ENCODE measurements at places on chromosomes 6 and 20.
A peak's percentile ranks its signal among the peaks of the same experiment; 100 is the strongest.

DNA sequence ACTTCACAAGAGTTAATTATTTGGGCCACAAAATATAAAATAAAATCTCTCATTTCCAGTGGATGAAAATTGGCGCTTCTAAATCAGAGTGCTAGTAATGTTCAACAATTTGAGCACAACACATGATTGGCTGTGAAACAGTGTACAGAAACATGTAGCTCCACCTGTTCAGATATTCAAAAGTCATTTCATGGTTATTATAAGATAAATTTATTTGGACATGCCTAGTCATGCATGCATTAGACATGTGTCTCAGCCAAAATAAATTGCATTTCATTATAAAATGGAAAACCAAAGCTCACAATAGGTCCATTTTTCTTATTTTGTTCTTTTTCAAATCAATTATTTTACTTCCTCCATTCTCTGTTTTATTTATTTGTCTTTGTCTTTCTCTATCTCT lies 374.8 kb downstream of the LMBRD1 start:
- DNase-seq: no peak

DNA sequence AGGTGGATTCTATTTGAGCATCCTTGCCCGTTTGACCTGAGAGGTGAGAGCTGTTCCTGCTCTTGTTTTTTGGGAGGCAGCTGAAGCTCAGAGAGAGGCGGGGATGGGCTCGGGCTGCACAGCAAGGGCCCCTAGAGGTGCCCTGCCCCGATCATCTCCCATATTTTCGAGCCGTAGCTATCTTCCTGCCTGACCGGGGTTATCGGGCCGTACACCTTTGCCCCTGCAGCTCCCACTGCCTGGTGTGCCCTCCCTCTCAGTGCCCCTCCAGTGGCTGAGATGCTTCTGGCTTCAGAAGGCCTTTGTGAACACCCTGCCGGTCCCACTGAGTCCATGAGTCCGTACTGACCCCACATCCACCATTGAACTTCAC lies 6.7 kb downstream of the SRC start:
- no peak for DNase-seq

- no peak for DNase-seq
Measured at GRCh38 chr6:33375143-33375671, 16.4 kb upstream of the KIFC1 start.

GRCh38 chr6:20404641-20405032 lies 3.0 kb downstream of the E2F3 start:
- DNase-seq: no peak

GRCh38 chr6:84498905-84499304 lies 265.5 kb downstream of the TBX18 start:
- no peak for DNase-seq

GRCh38 chr6:131761060-131761761 lies 46.6 kb upstream of the ENPP1 start:
- DNase-seq: no peak

DNA sequence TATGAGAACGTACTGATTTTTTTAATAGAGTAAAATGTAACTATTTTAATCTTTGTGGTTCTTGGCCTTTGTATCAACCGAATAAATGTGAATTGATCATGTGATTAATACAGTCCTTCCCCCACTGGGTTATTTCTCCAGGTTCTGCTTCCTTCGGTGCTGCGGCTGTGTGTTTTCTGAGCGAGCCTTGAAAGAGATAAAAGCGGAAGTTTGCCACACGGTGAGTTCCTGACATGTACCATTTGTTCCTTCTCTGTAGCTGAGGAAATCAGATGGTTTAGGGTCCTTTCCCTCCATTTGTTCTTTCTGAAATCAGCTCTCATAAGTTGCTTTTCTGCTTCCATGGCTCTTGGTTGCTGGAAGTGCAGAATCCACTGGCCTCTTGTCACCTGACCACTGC lies 15.5 kb downstream of the RTF2 start:
- no peak for DNase-seq

- DNase-seq: no peak
Measured at GRCh38 chr6:116518621-116519368, 7.4 kb downstream of the CALHM5 start.

DNA sequence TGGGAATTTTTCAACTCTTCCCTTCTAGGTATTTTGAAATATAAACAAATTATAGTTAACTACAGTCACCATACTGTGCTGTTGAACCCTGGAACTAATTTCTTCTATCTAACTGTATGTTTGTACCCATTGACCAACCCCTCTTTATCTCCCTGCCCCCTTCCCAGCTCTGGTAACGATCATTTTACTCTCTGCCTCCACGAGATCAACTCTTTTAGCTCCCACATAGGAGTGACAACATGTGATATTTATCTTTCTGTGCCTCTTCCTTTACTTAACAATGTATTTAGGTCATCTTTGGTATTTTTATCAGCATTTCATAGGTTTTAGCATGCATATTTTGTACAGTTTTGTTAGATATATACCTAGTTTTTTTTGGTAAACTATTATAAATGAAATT lies 45.9 kb downstream of the ASXL1 start:
- DNase-seq: no peak

DNA sequence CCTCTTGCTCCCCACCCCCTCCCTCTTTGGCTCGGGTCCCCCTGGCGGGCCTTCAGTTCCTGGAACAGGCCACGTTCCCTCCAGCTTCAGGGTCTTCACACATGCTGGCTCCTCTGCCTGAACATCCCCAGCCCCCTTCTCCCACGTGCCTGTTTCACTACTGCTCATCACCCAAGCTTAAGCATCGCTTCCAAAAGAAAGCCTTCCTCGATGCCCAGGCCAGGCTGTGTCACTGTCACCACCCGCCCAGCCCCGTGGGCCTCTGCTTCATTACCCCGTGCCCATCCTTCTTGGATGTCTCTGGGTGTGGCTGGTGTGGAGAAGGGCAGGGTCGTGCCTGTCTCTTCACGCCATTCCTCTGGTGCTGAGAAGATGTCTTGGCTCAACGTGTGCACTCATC lies 2.8 kb downstream of the DLGAP4 start:
- no peak for DNase-seq

GRCh38 chr6:148179786-148180185 lies 162.9 kb upstream of the SASH1 start:
- DNase-seq: no peak

DNA sequence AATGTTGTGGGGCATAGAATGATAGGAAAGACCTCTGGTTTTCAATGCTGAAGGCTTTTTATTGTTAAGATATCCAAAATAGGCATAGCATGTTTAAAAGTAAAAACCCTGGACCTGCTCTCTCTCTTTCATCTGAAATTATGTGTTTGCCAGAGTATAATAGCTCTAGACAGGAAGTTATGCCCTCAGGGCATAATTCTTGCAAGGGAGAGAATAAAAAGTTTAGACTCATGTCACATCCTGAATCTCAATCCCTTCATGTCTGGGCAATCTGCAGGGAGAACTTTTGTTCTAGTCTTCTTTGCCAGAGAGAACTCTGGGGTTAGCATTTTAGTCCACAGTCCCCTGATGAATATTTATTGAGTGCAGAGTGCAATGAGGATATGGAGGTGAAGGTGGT lies 297.3 kb upstream of the FLRT3 start:
- no peak for DNase-seq

DNA sequence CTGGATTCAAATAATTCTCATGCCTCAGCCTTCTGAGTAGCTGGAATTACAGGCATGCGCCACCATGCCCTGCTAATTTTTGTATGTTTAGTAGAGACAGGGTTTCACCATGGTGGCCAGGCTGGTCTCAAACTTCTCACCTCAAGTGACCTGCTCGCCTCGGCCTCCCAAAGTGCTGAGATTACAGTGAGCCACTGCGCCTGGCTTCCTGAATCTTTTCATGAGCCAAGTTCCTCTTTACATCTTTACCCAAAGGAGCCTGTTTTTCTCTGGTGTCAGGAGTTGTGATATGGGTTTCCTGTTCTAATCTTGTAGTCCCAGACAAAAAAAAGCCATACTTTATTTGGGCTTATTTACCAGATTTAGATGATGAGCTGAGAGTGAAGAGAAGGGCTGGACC lies 34.4 kb downstream of the PCNA start:
- no peak for DNase-seq

- DNase-seq: no peak
Measured at GRCh38 chr20:8435285-8436035, 303.4 kb downstream of the PLCB1 start.

DNA sequence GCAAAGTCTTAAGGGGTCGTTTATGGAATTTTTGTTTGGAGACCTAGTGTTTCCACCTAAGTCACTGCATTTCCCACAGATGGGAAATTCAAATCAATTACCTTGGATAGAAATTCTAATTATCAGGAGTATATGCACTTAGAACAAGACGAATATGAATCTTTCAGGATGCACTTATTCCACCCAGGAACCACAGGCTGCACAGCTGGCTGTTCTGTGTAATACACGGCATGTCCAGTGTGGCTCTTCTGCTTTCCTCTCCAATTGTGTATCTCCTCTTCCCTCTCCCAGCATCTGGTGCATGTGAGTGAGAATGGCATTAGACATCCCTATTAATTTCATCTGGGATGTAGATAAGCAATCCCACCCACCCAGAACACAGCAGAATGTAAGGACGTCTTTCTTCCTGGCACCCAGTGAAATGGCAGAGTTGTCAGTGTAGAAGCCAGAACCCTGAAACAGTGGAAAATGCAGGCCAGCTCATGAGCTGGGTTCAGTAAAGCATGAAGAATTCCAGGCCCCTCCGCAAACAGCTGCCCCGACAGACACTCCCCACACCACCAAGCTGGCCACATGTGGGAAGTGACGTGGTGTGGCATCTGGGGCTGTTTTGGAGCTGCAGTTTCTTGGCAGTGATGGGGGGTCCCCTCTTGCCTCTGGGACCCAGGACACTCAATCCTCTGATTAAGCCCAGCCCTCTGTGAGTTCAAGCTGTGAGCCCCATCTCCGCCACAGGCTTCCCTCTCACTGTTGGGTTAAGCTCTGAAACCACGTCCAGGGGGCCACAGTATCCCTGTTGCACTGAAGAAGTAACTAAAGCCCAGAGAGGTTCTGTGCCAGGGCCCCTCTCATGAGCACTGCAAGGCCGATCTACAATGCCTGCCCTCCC lies 180.1 kb upstream of the CST7 start:
- DNase-seq: no peak

DNA sequence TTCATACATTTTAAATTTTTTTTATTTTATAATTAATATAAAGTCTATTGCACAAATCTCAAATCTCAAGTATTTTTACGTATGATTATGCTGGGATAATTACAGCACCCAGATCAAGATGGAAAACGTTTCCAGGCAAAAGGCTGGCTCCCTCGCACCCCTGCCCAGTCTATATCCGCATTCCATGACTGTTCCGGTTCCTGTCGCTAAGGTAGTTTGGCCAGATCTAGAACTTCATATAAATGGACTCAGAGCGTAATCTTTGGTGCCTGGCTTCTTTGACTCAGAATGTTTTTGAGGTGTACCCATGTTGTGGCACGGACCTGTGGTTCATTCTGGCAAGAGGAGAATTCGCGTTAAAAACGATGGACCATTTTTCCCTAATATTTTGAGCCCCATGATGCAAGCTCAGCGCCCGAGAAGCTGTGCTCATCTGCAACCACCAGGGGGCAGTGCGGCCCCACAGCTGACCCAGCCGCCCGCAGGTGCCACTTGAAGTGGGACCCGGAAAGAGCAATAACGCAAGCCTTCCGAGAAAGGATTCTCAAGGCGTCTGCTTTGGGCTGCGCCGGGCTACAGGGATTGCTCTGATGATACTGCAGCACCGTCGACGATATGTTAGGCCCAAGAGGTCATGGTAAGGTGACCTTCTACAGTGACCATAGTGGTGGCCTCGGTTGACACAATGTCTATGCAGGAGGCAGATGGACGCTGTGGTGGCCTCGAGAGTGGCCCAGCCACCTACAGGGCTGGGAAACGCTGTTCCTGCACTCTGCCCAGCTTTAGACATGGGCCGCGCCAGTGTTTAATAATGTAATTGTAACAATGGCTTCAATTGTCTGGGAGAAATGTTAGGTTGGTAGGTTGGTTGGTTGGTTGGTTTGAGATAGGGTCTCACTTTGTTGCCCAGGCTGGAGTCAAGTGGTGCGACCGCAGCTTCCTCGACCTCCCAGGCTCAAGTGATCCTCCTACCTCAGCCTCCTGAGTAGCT lies 160.1 kb downstream of the ZMYND8 start:
- peak; percentile 72 for DNase-seq

GRCh38 chr6:131968656-131969055 lies 17.5 kb upstream of the CCN2 start:
- no peak for DNase-seq

GRCh38 chr6:113630738-113631535 lies 226.2 kb upstream of the MARCKS start:
- no peak for DNase-seq

DNA sequence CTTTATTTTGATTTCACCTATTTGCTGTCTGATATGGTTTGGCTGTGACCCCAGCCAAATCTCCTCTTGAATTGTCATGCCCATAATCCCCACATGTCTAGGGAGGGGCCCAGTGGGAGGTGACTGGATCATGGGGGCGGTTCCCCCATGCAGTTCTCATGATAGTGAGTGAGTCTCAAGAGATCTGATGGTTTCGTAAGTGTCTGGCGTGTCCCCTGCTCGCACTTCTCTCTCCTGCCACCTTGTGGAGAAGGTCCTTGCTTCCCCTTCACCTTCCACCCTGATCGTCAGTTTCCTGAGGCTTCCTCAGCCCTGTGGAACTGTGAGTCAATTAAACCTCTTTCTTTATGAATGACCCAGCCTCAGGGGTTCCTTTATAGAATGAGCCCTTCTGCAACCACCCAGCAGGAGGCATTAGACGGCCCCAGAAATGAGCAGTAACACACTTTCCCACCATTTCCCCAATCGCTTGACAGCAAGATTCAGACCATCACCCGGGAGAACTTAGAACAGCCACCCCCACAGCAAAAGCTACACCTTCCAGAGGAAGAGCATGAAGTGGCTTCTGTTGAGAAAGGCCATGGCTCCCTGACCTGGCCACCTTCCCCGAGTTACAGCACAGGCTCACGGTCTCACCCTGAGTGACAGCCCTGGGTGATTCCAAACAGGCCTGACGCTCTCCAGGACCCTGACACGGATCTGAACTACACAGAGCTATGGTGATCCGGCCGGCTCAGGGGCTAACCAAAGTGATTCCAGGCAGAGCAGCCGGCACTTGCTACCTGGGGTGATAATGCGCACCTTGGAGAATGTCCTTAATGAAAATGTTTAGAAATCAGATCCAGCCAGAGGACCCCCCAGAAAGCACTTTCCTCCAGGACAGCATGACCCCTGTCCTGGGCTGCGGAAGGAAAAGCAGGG lies 131.2 kb upstream of the CDH4 start:
- no peak for DNase-seq

GRCh38 chr6:42354702-42355101 lies 97.0 kb downstream of the TRERF1 start:
- DNase-seq: no peak

GRCh38 chr6:93515736-93516135 lies 96.4 kb upstream of the EPHA7 start:
- DNase-seq: no peak
